ENCODE measurements at places on chromosomes 5 and 9.

GRCh38 chr5:102850503-102850902, 95.4 kb downstream of the PAM start:
- DNase-seq: no peak

DNA sequence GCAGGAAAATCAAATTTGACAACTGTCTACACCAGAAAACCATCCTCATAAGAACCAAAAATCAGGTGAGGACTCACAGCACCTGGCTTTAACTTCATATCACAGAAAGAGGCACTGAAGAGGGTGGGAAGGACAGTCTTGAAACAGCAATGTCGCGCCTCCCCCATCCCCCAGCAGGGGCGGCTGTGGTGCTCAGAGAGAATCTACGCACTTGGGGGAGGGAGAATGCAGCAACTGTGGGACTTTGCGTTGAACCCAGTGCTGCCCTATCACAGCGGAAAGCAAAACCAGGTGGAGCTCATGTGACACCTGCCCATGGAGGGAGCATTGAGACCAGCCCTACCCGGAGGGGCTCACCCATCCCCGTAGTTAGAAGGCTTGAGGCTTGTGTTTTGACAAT, 191.8 kb downstream of the MSX2 start:
- no peak for DNase-seq

DNA sequence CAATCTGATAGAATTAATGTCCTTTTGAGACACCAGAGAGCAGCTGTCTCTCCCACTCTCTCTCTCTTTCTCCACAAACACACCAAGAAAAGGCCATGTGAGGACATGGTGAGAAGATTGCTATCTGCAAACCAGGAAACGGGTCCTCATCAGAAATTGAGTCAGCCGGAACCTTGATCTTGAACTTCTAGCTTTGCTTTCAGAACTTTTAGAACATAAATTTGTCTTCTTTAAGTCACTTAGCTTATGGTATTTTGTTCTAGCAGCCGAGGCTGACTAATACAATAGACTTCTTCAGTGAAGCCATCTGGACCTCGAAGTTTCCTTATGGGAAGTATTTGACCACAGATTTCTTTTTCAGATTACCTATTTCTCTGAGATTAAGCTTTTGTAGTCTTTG, 18.1 kb downstream of the NEUROG1 start:
- no peak for DNase-seq

DNA sequence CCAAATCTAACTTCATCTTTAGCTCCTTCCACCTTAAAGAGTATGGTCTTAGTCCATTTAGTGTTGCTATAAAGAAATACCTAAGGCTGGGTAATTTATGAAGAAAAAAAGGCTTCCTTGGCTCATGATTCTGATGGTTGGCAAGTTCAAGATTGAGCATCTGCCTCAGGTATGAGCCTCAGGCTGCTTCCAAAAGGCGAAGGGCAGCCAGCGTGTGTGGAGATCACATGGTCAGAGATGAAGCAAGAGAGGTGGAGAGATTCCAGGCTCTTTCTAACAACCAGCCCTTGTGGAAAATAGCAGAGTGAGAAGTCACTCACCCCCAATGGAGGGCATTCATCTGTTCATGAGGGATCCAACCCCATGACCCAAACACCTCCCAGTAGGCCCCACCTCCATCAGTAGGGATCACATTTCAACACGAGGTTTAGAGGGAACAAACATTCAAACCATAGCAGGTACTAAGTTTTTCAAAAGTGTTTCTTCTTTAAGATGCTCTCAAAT, 225.9 kb downstream of the SGCD start:
- no peak for DNase-seq

DNA sequence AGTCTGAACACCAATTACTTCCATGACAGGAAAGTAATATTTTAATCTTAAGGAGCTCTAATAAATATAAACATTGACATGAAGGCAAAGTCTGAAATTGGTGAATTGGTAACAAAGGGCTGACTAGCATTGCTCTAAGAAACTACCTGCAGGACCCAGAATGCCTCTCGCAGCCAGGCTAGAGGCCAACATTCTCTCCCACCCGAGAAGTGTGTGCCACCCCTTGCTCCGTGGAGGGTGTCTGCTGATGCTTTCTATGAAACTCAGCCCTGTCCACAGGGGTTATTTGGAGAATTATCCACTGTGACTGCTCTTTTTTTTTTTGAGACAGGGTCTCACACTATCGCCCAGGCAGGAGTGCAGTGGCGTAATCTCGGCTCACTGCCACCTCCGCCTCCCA, 81.4 kb downstream of the USP20 start:
- DNase-seq: no peak

DNA sequence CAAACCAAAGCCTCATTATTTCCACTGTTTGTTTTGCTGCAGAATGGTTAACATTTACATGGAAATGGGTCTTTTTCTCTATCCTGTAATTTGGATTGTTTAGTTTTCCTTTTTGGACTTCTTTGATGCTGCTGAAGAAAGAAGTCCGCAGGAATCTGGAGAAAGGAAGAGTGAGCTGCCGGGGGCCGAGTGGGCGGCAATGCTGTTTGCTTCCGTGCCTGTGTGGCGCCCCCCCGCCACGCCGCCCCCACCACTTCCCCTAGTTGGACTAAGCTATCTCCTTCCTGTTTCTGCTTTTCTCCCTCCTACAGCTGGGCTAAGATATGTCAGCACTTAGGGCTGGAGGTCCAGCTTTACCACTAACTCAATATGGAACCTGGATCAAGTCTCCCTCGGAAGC, 39.7 kb downstream of the ACTL7B start:
- no peak for DNase-seq

DNA sequence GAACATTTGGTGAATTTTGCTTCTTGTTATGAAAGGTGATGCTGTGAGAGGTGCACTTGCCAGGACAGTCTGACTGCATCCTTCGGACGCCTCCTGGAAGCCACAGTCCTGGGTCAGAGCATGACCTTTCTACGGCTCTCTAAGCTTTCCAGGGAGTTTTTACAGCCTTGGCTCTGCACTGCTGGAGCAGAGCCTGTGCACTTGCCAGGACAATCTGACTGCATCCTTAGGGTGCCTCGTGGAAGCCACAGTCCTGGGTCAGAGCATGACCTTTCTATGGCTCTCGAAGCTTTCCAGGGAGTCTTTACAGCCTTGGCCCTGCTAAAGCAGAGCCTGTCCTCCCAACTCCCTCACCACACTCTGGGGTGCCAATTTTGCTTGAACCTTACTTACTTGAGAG, 49.6 kb downstream of the CCDC180 start:
- DNase-seq: no peak

DNA sequence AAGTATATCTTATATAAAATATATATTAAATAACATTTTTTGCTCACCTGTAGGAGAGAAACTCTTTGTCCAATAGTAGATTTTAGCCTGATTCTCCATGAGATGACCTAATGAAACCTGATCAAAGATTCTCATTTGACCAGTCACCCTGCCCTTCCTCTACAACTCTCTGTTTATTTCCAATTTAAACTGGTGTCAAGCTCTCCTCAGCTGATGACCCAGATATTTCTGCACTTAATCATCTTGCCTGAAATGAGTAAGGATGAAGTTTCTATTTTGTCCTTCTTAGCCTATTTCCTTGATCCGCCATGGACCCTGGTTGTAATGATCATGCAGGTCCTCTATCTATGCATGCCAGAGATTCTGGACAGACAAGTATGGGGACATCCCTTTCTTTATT, 179.3 kb upstream of the FGF10 start:
- no peak for DNase-seq

GRCh38 chr9:123368023-123368422, 12.0 kb downstream of the CRB2 start:
- no peak for DNase-seq

- DNase-seq: no peak
Observed at GRCh38 chr9:38254151-38254550, 138.4 kb upstream of the ALDH1B1 start.

DNA sequence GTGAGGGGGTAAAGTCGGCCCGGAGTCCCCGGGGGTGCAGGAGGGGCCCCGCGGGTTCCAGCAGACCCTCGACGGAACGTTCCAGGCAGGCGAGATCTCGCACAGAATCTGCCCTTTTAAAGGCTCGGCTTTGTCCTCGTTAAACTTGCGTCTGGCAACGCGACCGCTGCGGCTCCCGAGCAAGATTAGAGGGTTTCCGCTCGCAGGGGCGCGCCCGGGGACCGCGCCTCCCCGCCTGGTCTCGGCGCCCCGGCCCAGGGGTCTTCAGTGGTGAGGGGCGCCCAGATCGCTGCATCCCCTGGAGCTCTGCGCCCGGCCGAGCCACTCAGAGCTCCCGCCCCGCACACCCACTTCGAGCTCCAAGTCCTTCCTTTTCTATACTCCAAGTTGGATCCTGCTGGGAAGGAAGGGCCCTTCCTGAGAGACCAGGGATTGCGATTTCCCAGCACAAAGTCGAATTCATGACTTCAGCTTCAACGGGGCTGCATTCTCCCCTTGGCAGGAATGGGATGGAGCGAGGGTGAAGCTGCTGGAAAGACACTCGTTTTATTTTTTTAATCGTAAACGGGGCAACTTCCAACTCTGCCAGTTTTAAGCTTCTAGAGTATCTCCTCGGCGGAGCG, 11.3 kb downstream of the PROP1 start:
- DNase-seq: no peak

GRCh38 chr5:177523711-177524538, 7.2 kb upstream of the DDX41 start:
- DNase-seq: no peak

DNA sequence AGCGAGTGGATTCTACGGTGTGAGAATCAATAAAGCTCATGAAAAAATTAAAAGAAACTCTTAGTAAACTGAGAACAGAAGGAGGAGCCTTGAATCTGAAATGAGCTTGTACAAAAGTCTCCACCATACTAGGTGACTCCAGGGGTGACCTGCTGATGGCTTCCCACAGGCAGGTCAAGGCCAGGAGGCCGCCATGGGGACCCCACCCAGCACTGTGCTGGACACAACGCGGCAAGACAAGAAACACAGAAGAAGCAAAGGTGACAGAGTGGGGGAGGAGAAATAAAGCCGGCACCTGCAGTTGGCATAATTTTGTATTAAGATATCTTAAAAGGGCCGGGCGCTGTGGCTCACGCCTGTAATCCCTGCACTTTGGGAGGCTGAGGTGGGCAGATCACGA, 12.1 kb upstream of the SLC6A19 start:
- DNase-seq: no peak

DNA sequence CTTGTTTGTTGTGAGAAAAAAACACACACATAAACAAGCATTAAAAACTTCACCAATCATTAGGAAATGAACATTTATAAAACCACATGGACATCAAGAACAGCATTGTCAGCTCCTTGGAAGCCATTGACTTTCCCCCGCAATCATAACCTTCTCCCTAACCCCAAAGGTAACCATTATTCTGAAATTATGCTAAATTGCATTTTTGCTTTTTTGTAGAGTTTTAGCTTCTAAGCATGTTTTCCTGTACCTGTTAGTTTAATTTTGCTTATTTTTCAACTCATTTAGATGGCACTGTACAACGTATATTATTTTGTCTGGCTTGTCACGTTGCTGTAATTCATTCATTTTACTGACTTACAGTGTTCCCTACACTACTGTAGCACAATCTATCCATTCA, 36.8 kb downstream of the PDE6A start:
- DNase-seq: no peak

DNA sequence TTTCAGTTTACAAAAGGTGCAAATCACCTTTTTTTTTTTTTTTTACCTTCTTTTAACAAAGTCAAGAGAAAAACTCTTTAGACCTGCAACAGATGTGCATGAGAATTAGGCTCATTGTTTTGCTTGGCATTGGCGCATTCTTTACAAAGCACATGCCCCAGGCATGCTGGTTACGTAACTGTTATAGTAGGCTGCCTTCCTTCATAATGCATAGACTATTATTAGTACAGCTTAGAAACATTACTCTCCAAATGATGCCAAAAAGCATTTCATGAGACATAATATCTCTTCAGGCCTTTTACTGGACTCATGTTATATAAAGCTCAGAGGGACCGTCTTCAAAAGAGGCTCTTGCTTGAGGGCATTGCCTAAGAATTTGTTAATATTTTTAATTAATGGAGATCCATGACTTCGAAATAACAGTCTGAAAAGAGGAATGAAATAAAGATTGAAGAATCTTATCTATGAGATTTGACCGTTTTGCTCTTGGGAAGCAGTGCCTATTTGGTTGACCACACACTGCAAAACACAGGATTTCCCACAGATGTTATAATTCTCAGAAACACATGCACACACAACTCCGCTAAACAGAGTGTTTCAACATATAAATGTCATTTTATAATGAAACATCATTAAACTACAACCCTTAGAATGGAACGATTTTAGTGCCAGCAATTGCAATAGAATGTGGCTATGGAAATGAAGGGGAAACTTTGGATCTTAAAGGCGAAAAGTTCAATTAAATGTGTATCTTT, 478.7 kb downstream of the PRR16 start:
- DNase-seq: no peak

- DNase-seq: no peak
Observed at GRCh38 chr9:136115206-136115605, 3.5 kb downstream of the TMEM250 start.

Data from stimulated activated CD4-positive, alpha-beta T cell treated with anti-CD3 and anti-CD28 coated beads, Interleukin-1b, Interleukin-23, amount 100 ng/mL, for 4 hours (primary cell).